ENCODE measurements at places on chromosomes 7 and 10. TPM values are rescaled to one million over a fixed set of nuclear protein-coding genes. Genes with fewer than 3 reads are reported as not detected.

The DOCK1 gene
- total RNA-seq: 91.0 TPM

The OR9A2 gene
- not detected for total RNA-seq

The DPYSL4 gene
- 0.26 TPM for total RNA-seq

The EZH2 gene
- 6.7 TPM for total RNA-seq

The HKDC1 gene
- total RNA-seq: 2.1 TPM
